A549 treated with RU486 at 1 μM for 4 hours (cell line): ENCODE measurements at places on chromosomes 1 and 21. TPM values are rescaled to one million over a fixed set of nuclear protein-coding genes. Genes with fewer than 3 reads are reported as not detected.

LAMC2 gene
- total RNA-seq: 21.0 to 28.9 TPM (median 24.9 TPM) in 5 replicates

LAMB3 gene
- 17.7 to 22.4 TPM (median 19.8 TPM) in 5 replicates for total RNA-seq

TGFB2 gene
- total RNA-seq: 22.2 to 28.2 TPM (median 23.6 TPM) in 5 replicates

DCAF6 gene
- 21.5 to 31.2 TPM (median 26.0 TPM) in 5 replicates for total RNA-seq

HEYL gene
- total RNA-seq: 2.8 to 3.6 TPM (median 3.4 TPM) in 5 replicates

CCDC27 gene
- total RNA-seq: not detected in 5 replicates

GPR25 gene
- total RNA-seq: not detected in 5 replicates

ERG gene
- total RNA-seq: 0.21 TPM in 1 of 5 replicates, not detected in the others

ZMYND12 gene
- total RNA-seq: 0.16 to 0.77 TPM (median 0.25 TPM) in 5 replicates

CLCA2 gene
- total RNA-seq: not detected in 5 replicates

CRYZL1 gene
- 10.2 to 14.7 TPM (median 14.1 TPM) in 5 replicates for total RNA-seq

RGS13 gene
- total RNA-seq: not detected in 5 replicates

WNT2B gene
- total RNA-seq: 0.18 to 0.57 TPM (median 0.27 TPM) in 5 replicates

C8A gene
- not detected in 5 replicates for total RNA-seq

S100A10 gene
- 1,857 to 2,427 TPM (median 2,095 TPM) in 5 replicates for total RNA-seq

OR2M3 gene
- not detected in 5 replicates for total RNA-seq

OR14A2 gene
- total RNA-seq: not detected in 5 replicates

TSSK3 gene
- total RNA-seq: not detected in 5 replicates

FLG gene
- not detected in 5 replicates for total RNA-seq

CYYR1 gene
- total RNA-seq: not detected in 5 replicates

TRPM2 gene
- 5.2 to 10.6 TPM (median 8.9 TPM) in 5 replicates for total RNA-seq

RPTN gene
- total RNA-seq: not detected in 5 replicates
